Right lobe of liver (tissue), 6 donors: ENCODE measurements at places on chromosomes 4 and X. TPM values are rescaled to one million over a fixed set of nuclear protein-coding genes. Genes with fewer than 3 reads are reported as not detected.

DNA sequence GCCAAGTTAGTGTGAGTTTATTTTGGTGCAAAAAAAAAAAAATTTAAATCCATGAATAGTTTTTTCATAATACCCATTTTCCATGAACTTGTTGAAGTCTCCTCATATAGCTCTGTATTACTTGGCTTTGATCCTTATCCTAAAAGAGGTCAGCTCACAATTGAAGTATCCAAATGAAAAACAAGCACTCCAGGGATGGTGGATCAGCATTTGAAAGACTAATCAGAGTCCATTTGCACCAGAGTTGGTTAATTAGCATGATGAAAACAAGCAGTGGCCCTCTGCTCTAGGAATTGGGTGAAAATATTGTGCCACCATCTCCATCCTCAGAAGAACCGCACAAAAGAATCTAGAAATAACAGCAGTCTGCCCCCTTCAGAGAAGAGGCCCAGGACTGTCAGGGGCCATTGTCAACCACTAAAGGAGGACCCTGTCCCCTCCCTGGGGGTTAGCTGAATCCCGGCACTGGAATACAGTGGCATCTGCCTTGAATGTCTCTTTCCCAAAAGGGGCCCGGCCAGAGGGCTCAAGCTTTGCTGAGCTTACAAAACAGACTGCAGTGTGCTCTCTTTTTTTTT lies 24.7 kb downstream of the SH3KBP1 start:
- no peak for DNase-seq

- DNase-seq, result no peak
Measured at GRCh38 chr4:165953181-165953580, 80.1 kb downstream of the TLL1 start.

- DNase-seq, result no peak
Measured at GRCh38 chr4:140680686-140681085, 75.5 kb downstream of the TBC1D9 start.

DNA sequence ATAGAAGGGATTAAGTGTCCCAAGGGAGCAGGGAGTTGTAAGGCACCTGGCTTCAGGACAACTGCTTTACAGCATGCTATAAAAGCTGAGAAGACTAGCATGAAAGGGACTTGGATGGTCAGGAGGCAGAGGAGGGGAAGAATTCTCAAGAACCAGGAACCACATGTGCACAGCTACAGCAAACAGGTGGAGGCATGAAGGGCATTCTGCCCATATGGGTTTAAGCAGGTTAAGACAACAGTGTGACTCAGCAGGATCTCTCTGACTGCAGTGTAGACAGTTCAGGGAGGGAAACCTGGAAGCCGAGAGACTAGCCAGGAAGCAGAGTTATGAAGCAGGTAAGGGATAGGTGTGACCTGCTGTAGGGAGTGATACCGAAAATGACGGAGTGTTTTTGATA lies 117.0 kb downstream of the DHRSX start:
- DNase-seq, result no peak

GRCh38 chr4:98614094-98614493 lies 44.3 kb downstream of the TSPAN5 start:
- no peak for DNase-seq

- DNase-seq, result no peak
Measured at GRCh38 chrX:104707572-104707971, 141.6 kb downstream of the IL1RAPL2 start.

DNA sequence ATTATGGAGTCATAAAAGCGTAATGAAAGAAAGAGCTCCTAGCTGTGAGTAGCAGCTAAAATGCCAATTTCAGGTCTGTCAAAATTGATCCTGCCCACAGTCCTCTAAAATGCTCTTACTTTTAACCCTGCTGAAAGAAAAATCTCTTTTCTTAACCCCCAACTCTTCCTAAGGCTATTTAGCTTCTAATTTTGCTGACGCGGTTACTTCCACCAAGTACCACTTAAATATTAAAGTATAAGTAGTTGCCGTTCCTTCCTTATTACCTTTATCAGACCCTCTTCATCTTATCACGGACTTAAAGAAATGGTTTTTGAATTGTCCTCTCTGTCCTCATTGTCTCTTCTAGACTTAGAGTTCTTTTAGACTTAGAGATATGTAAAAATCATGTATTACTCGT lies 272.2 kb downstream of the FRMPD4 start:
- no peak for DNase-seq

DNA sequence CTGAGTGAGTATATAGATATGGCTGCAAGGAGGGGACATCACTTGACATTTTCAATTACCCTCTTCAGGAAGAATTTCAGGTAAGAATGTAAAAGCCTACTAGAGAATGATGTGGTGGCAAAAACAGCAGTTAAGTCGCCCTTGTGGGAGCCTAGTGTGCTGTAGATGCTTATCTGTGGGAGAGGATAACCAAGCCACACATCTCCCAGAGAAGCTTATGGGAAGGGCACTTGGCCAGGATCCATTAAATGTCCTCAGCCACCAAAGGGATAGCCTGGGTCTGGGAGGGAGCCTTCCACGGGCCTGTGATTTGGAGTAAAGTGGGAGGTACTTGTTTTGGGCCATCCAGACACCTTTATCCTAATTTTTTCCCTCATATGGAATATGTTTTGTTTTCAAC lies 41.3 kb upstream of the BCLAF3 start:
- no peak for DNase-seq

GRCh38 chr4:126168484-126168883 lies 853.7 kb downstream of the FAT4 start:
- DNase-seq, result no peak

- DNase-seq, result no peak
Measured at GRCh38 chrX:2507904-2508627, 7.3 kb upstream of the DHRSX start.

DNA sequence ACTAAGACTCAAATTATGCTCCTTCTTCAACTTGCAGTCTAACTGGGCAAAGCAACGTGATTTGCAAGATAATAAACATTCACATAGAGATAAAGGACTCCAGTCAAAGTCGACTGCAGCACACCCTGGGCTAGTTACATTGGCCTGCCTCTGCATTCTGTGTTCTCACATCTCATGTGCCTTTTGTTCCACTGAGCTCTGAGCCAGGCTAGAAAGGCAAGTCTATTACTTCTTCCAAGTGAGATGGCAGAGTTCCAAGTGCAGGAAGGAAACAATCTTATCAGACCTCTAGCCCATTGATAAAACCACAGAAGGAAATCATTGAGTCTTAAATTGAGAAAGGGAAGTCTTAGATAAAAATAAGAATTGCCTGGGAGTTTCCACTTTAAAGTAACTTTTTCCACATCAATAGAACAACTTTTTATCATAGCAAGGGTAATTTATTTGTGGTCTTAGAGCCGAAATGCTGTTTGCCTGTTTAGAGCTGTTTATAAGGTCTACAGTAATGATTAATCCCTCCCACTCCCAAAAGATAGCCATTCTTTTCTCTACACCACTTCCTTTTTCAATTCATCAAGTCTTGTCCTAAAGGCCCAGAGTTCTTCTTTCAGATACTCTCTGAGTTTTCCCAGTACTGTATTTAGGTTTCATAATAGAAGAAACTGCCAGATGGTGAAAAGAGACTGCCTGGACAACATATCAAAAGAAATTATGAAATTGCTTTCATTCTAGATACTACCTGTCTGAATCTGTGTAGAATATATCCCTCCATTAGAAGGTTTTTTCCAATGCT lies 200.2 kb downstream of the GUCY2F start:
- no peak for DNase-seq

GRCh38 chr4:10380735-10381134 lies 76.5 kb downstream of the ZNF518B start:
- DNase-seq, result no peak

DNA sequence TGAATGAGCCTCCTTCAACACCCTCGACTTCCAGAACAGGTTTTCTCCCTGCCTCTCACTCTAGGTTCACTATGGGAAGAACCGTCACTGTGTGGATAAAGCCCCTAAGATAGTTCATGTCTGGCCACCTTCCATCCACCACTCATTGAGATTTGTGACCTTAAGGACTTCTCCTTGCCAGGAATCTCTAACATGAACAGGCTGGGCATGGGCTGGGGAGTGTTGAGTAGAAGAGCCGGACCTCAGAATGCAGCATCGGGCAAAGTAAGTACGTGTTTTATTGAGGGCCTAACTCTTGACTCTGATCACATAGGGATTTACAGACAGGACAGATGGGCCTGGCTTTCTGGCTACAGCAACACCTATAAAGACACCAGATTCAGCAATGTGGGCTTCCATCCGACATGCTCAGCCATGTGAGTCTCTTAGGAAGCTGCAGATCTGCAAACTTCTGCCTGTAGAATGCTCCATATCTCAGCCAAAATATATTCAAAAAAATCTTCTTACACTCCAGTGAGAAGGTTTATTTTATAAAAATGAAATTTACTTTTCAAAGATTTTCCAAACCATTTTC lies 26.4 kb upstream of the TRIM60 start:
- no peak for DNase-seq

DNA sequence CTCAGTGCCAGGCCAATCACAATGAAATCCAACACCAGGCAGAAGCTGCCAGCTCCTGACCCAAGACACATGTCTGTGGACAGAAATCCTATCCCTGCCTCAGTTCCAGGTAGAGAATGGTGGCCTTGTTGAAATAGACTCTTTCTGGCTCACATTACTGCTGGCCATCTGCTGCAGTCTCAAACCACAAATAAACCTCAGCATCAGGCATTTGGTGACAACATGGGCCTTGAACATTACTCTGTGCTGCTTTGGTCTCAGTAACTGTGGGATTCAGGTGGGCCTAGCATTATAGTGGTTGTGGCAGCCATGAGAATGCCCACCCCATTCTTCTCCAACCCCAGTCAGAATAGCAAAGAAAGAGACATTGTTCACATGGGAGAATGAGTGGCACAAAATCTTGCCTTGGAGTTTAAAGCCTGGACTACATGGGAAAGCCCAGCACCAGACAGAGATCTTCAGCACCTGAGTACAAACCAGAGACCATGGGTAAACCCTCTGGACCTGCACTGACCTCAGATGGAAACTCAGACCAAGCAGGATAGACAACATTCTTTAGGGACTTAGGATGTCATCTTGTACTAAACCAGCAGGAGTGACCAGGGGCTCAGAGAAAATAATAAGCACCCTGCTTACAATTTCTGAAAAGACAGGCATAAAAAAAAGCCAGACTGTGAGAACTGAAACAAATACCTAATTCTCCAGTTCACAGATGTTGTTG lies 50.4 kb upstream of the TRAM1L1 start:
- no peak for DNase-seq

GRCh38 chr4:127080141-127080540 lies 552.6 kb upstream of the INTU start:
- no peak for DNase-seq

GRCh38 chrX:154304846-154305245 lies 9.3 kb downstream of the TKTL1 start:
- DNase-seq, result no peak

- peak; percentile 40 for DNase-seq
Measured at GRCh38 chr4:8705161-8706145, 112.9 kb downstream of the CPZ start.

GIMD1 gene
- total RNA-seq, result not detected

AVPR2 gene
- not detected for total RNA-seq

NEUROG2 gene
- not detected for total RNA-seq
